C1 segment of cervical spinal cord (tissue), 14 donors: ENCODE measurements at places on chromosomes 5 and 9.

DNA sequence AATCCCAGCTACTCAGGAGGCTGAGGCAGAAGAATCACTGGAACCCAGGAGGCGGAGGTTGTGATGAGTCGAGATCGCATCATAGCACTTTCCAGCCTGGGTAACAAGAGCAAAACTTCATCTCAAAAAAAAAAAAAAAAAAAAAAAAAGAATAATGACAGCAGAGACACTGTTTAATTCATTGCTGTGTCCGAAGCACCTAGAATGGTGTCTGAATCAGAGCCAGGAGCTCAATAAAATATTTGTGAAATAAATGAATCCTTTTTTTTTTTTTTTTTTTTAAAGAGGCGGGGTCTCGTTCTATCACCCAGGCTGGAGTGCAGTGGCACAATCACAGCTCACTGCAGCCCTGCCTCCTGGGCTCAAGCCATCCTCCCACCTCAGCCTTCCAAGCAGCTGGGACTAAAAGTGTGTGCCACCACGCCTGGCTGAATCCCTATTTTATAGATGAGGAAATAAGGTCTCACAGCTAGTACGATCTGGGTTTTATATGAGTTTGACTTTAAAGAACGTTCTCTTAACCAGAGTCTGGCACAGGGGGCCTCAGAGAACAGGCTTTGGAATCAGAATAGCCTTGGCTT is 47.8 kb downstream of the THOC3 start:
- DNase-seq = no peak

- no peak for DNase-seq
These were observed 68.2 kb upstream of the HRH2 start for GRCh38 chr5:175589714-175590113.

- no peak for DNase-seq
These were observed 39.6 kb downstream of the C5orf15 start for GRCh38 chr5:133928587-133929393.

DNA sequence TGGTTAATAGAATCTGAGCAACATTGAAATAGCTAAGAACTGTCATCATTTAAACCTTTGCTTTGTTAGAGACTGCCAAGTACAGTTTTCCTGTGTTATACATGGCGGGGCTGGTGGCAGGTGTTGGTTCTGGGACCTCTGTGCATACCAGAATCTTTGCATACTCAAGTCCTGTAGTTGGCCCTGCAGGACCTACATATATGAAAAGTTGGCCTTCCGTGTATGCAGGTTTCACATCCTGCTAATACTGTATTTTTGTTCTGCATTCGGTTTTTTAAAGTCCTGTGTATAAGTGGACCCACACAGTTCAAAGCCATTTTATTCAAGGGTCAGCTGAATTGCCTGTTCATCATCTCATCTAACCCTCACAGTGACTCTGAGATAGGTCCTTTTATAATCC is 36.4 kb downstream of the LARP1 start:
- no peak for DNase-seq

- DNase-seq = no peak
These were observed 357 bp downstream of the PTGDS start for GRCh38 chr9:136977649-136978072.

GRCh38 chr9:102841376-102841775 is 153.8 kb upstream of the CYLC2 start:
- no peak for DNase-seq

DNA sequence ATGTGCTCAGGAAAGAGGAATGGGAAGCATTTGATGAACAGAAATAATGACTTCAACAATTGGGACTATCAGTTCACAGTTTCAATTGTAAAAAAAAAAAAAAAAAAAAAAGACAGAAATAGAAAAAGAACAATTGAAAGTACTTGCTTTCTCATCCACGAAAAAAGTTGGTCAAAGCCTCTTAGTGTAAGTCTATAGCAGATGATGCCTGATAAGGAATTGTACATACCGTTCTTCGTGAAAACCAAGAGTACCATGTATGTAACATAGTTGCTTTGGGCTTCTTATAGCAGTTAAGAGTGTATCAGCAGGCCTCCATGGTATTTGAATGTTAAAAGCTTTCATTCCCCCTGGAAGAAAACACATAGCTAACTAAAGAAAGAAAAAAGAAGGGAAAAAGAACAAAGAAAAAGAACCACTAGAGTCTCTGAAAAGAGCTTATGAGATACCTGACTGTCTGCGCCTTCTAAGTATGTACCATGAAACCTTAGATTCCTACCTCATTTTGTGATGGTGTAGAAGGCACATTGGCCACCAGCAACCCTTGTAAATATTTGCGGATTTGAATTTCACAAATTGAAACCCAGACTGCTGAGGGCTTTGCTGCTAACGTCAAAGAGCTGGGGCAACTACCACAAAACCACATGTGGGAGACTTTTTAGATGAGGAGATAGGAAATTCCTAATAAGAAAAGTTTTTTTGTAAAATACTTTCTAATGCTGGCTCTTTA is 75.2 kb downstream of the TMC1 start:
- no peak for DNase-seq

DNA sequence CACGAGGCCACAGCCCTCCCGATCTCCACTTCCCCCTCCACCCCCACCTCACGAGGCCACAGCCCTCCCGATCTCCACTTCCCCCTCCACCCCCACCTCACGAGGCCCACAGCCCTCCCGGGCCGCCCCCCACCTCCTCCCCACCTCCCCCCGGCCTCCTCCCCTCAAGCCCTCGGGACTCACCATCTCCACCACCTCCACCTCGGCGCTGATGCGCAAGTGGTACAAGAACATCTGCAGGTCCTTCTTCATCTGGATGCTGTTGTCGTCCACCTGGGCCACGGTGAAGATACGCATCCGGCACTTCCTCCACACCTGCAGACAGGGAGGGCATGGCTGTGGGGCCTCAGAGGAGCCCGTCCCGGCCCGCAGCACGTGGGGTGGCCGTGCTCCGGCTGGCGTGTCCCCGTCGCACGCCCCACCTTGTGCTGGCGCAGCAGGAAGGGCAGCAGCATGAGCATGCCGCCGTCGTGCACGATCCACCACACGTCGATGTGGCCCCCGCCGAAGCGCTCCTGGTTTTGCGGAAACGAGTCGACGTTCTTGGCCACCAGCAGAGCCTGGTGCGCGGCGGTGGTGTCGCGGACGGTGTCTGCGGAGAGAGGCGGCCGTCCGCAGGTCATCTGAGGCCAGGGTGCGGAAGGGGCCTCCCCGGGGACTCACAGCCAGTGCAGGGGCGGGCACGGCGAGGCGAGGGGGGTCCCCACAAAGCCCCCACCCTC is 48.0 kb downstream of the SLC12A7 start:
- no peak for DNase-seq

GRCh38 chr9:8769153-8769552 is 969.6 kb upstream of the DMAC1 start:
- no peak for DNase-seq

GRCh38 chr9:19283072-19283710 is 52.7 kb downstream of the DENND4C start:
- DNase-seq = no peak

DNA sequence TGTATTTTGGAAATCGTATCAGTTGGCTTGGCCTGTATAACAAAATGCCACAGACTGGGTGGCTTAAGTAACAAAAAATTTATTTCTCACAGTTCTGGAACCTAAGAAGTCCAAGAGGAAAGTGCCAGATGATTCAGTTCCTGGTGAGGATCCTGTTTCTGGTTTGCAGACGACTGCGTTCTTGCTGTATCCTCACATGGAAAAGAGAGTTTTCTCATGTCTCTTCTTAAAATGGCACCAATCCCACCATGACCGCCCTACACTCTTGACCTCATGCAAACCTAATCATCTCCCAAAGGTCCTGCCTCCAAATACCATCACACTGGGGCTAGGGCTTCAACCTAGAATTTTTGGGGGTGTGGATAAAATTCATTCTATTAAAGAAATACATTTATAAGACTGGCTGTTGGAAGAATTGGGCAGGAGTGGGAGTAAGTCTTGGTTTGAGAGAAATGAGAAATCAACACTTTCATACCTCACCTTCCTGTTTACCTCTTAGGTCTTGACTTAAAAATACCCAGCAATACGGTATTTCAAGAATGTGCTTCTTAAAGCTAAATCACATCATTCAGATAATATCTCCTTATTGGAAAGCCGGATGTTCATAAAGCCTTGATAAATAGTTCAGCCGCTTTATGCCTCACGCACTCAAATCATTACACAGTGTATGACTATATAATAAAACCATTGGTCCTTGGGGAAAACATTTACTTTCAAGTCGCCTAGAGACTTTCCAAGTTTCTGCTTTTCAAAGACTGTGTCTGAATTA is 28.7 kb downstream of the PTTG1 start:
- DNase-seq = no peak

DNA sequence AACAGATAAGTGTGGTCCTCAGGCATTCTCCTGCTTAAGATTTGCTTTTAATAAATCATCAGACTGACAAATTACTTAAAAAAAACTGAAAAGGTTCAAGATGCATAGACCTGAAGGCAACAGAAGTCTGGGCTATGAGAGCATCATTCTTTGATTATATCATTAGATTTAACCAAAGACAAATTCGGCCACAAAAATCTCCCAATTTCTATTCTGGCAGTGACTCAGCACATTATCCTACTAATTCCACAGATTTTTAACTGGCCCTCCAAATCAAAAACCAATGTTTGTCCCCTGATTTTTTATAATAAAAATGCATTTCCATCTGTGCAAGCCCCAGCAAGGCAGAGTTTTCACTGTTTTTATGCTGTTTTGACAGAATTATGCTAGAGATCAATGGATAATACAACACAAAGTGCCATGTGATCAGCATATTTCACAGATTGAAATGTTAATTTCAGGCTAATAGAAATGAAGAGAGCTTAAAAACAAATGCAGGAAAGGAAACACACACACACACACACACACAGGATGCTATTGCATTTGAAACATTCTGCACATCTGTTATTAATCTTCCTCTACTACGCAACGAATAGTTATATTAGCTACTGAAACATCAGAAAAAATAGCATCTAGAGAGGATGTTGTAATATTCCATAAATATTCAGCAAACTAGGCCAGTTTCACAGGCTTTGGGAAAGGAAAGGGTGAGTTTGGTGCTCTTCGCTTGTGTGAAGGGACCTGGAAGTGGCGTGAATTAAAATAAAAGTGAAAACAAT is 177.6 kb upstream of the ST8SIA4 start:
- no peak for DNase-seq

DNA sequence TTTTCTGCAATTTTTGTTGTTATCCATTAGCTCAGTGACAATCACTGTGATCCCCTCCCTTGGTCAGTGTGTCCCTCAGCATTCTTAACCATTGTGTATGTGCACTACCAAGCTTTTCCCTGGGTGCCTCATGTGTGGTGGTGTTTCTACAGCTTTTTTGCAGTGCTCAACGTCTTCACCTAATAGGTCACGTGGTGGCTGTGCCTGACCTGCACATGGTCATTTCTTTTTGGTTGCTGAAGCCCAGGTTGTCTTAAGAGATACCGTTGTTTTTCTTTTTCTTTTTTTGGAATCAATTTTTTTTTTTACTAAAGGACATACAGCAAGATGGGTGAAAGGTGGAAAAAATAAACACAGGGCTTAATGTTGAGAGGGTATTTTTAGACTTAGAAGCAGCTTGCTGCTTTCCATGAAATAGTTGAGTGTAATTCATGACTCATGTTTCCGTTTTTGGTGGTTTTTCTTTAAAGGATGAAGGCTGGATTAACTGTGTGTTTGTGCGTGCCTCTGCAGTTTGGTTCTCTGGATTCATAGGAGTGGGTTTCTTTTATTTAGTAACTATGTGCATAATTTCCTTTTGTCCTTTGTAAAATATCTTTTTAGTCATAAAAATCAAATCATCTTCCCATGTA is 22.2 kb downstream of the SH3GL2 start:
- no peak for DNase-seq

DNA sequence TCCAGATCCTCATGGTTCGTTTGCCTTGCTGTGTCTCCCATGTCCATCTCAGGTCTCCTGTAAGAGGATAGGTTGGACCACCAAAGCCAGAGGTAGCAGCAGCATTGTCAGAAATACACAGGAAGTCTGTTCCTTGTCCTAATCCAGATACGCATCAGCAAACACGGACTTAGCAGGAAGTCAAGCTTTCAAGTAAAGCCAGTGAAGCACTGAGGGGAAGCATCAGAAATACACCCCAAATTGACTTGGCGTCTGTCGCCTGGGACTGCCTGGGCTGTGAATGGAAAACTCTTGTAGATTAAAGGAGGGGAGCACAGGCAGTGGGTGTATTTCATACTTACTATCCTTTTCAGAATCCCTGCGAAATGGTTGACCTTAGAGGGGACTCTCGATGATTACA is 171.3 kb downstream of the PSAT1 start:
- no peak for DNase-seq

- no peak for DNase-seq
These were observed 197.7 kb downstream of the C9orf50 start for GRCh38 chr9:129423216-129423615.

DNA sequence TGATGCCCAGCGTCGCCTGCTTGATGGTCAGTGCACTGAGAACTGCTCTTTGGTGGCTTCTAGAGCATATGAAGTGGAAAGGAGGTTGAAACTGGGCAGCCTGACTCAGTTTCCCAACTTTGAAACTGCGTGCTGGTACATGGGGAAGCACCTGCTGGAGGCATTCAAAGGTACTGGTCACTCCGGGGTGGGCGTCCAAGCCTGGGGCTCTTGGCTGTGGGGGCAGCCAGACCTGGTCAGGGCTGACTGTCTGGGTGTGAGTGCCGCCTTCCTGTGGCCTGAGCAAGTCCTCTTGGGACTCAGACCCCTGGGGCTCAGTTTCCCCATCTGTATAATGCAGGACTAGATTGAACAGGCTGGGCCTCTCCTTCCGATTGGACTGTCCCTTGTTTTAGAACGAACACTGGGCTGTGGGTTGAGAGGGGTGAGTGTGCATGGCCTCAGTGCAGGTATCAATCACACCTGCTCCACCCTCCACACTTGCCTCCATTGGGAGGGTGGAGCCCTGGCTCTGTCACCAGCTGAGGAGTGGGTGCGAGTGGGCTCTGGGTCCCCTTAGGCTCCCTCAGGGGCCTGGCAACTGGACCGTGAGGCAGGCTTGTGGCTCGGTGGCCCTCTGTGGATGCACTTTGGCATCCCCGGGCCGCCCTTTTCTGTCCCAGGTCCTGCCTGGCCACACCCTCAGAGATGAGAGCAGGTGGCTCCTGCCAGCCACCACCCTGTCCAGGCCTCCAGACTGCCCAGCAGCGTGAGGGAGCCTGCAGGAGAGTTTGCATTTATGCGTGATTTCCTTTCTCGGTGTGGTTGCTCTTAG is 80.2 kb downstream of the PHF2 start:
- DNase-seq = no peak

GRCh38 chr5:139925216-139925562 is 117.9 kb downstream of the NRG2 start:
- DNase-seq = no peak

DNA sequence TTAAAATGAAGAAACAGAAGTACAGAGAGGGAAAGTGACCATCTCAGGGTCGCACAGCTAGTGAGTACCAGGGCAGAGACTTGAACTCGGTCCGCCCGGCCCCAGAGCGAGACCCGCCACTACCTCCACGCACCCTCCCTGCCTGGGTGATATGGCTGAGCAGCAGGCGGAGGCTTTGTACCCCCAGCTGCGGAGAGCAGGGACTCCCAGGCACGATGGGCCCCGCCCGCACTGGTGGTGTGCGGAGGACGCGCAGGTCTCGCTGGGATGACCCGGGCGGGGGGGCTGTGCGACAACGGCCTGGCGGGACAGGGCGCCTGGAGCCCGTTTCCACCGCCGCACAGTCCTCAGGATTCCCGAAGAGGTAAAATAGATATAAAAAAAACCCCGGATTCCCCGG is 64.7 kb upstream of the LARP1 start:
- DNase-seq = no peak
